ENCODE measurements at places on chromosomes 16 and 17. TPM values are rescaled to one million over a fixed set of nuclear protein-coding genes. Genes with fewer than 3 reads are reported as not detected.

Gene TACO1
- 16.9 TPM for polyA plus RNA-seq

Gene SHCBP1
- 1.5 TPM for polyA plus RNA-seq

Gene MYL11
- polyA plus RNA-seq, result 0.44 TPM

Gene NSMCE1
- 75.4 TPM for polyA plus RNA-seq

Gene DNAJA3
- polyA plus RNA-seq, result 24.8 TPM

Gene EPX
- polyA plus RNA-seq, result not detected

Gene GAS2L2
- polyA plus RNA-seq, result 1.6 TPM

Gene CUEDC1
- polyA plus RNA-seq, result 22.9 TPM

Gene KCNJ12
- polyA plus RNA-seq, result 0.67 TPM

Gene CYLD
- polyA plus RNA-seq, result 18.6 TPM

All from lung (tissue), 17 donors.